Cardiac muscle cell (in vitro differentiated cells and primary cell): ENCODE measurements at places on chromosomes 16 and 17. TPM values are rescaled to one million over a fixed set of nuclear protein-coding genes. Genes with fewer than 3 reads are reported as not detected.

The MYH4 gene
- polyA plus RNA-seq, result 0.11 and 0.20 TPM in 2 replicates

GRCh38 chr17:77349976-77350830, 209.4 kb downstream of the SEC14L1 start:
- DNase-seq, result peak; percentile 84

GRCh38 chr17:1008008-1008761, 11.3 kb downstream of the TIMM22 start:
- DNase-seq, result no peak

The CLEC18A gene
- polyA plus RNA-seq, result 0.40 and 0.55 TPM in 2 replicates

DNA sequence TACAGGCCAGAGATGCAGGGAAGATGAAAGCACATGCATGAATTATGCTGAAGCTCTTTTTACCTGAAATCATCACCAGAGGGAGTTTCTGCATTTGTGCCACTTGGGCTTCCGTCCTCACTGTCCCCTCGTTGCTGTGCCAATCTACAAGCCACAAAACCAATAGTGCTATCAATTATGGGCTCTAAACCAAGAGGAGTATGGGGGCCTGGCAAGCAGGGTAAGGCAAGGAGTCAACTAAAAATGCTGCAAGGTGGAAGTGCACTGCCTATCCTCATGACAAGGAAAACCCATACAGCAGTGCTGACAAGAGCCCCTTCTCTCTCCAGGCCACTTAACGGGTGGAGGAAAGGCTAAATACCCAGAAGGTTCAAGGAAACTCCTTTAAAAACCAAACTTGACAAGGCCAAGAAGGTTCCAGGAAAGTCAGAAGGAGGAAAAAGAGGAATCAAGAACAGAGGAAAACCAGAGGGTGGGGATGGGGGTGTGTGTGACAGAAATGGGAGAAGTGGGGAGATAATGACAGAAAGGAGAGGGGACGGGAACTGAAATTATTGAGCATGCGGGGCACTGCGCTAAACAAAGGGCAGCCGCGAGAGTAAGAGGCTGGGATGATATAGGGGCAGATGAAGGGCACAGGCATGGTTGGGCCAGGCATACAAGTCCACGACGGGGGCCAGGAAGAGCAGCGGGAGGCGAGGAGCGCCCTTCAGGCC, 674 bp downstream of the C17orf75 start:
- peak; percentile 11 for DNase-seq

DNA sequence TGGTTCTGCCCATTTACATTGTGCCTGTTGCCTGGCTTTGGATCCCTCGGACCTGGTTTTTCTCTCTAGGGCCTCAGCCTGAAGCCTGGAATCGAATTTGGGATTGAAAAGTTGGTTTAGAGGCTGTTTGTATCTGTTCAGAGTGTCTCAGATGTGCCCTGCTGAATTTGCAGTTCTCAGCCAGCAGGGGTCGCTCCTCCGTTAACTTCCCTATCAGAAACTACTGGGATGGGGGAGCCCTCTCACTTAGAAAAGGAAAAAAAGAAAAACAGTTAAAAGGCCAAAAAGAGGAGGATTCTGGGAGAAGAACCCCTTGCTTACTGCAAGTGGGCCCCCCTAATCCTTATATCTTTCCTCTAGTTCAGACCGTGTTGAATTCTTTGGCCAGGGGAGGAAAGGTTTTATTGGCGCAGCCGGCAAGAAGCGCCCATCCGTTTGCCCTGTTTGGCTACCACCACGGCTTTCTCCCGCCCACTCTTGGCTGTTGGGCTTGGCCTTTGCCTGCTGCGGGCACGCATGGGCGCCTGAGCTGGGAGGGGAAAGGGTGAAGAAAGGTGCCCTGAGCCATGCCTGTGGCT, 8.7 kb downstream of the FZD2 start:
- no peak for DNase-seq

- no peak for DNase-seq
Measured at GRCh38 chr16:87086156-87086555, 231.0 kb downstream of the C16orf95 start.

The SLC6A4 gene
- polyA plus RNA-seq, result 0.37 TPM in 1 of 2 replicates, not detected in the other

DNA sequence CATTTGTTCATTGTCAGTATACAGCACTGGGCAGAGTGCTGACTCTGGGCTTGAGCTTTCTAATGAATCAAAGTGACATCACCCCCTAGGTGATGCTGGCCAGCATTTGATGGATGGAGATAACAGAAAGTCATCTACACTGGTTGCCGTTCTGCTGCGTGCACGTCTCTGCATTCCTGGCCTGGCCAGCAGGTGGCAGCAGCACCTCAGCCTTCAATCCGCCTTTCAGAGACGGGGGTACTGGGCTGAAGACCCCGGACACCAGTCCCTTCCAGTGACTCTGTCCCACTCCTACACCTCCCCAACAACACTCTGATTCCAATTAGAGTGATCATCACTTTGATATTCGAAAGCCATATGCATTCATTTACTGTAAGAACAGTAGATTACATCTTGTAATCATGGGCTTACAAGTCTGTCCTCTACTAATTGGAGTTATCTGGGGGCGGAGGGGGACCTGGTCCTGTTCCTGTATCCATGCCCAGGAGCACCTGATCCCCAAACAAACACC, 6.0 kb downstream of the CPSF4L start:
- DNase-seq, result peak; percentile 63

The PRSS27 gene
- 12.1 and 14.5 TPM in 2 replicates for polyA plus RNA-seq

The GP1BA gene
- polyA plus RNA-seq, result 0.61 and 0.81 TPM in 2 replicates

GRCh38 chr16:61131447-61131846, 904.8 kb downstream of the CDH8 start:
- no peak for DNase-seq

DNA sequence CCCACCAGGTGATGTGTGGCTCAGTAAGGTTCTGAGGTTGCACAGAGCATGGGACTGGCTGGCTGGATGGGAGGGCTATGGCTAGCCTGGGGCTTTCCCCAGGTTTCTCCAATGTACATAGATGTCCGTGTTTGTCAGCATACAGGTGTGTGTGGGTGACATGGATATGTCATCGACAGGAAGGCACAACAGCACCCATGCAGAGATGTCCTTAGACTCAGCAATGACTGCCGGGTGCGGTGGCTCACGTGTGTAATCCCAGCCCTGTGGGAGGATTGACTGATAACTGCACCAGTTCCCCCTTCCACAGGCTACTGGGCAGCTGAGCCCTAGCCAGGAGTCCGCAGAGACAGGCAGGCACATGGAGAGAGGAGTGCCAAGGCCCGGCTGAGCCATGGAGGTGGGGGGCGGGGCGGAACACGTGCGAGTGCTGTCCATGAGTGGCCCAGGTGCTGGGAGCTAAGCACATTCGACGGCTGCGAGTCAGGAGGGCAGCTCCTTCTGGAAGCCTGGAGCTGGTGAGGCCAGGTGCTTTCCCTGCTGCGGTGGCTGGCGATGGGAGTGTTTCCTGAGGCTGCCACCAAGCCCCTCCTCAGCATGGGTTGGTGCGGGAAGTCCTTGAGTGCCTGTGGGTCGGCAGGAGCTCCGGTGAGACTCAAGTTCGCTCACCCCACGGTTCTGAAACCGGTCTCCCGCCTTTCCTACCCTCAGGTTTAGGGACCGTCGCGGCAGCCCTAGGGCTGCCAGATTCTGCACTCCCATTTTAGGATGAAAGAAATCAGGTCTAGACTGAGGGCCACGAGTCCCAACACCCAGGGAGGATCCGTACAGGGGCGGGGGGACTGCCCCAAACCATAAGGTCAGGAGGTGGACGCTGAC, 858 bp upstream of the ASPSCR1 start:
- no peak for DNase-seq

The ABI3 gene
- polyA plus RNA-seq, result 2.5 TPM in 1 of 2 replicates, not detected in the other

- DNase-seq, result peak; percentile 70
Measured at GRCh38 chr16:5678371-5678770, 580.8 kb upstream of the EEF2KMT start.

GRCh38 chr16:11100239-11100750, 155.7 kb downstream of the SOCS1 start:
- DNase-seq, result peak; percentile 26

The ARHGAP44 gene
- 10.2 and 16.5 TPM in 2 replicates for polyA plus RNA-seq

DNA sequence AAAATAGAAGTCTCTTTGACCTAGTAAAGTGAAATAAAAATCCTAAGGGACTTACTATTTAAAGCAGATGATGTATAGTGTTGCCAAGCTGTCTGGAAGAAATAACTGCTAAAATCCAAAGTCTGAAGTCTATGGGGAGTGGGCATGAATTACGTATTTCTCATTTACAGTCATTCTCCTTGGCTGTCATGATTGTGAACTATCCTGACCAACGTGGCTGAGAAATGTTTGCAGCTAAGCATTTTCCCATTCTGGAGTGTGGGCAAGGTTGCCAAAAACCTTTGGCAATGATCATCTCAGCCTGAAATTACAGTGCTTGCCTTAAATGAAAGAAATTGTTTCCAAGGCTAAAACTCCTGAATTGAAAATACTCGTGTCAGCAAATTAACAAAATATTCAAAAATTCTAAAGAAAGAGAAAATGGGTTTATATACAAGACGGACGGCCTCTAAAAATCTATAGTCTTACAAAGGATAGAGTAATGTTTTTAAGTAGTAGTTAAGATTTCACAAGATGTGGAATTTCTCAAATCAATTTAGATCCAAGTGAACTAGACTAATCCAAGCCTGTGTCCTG, 77.0 kb downstream of the CACNG1 start:
- DNase-seq, result no peak

The AIPL1 gene
- not detected in 2 replicates for polyA plus RNA-seq

The CDK5RAP3 gene
- polyA plus RNA-seq, result 137 and 158 TPM in 2 replicates

- no peak for DNase-seq
Measured at GRCh38 chr16:7497691-7498090, 165.0 kb downstream of the RBFOX1 start.

DNA sequence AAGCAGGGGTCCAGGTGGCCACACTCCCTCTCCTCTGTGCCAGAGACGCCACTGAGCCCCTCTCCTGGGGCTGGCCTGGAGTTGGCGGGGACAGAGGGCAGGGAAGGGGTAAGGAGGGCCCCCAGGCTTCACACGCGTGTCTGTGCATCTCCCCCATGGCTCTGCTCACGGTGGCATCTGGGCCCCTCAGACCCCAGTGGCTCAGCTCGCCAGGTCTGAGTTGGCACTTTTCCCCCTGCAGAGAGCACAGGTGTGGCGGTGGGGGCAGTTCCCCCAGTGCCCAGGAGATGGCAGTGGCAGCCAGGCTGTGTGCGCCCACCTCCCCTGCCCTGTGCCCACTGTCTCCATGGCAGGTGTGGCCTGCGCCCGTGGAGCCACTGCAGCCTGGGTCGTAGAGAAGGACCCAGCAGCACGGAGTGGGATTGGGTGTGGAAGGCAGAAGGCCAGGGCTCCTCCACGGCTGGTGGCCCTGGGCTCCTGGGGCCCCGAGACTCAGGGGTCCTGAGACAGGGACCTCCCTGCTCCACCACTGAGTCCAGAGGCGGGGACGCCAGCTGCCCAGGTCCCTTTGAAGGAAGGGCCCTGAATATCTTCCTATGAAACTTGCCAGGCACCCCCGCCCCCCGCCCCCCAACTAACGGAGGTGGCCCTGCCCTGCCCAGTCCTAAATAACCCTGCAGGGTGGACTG, 4.3 kb upstream of the APRT start:
- DNase-seq, result peak; percentile 22

The MARCHF10 gene
- polyA plus RNA-seq, result 1.1 and 3.1 TPM in 2 replicates

The OTOP3 gene
- not detected in 2 replicates for polyA plus RNA-seq

DNA sequence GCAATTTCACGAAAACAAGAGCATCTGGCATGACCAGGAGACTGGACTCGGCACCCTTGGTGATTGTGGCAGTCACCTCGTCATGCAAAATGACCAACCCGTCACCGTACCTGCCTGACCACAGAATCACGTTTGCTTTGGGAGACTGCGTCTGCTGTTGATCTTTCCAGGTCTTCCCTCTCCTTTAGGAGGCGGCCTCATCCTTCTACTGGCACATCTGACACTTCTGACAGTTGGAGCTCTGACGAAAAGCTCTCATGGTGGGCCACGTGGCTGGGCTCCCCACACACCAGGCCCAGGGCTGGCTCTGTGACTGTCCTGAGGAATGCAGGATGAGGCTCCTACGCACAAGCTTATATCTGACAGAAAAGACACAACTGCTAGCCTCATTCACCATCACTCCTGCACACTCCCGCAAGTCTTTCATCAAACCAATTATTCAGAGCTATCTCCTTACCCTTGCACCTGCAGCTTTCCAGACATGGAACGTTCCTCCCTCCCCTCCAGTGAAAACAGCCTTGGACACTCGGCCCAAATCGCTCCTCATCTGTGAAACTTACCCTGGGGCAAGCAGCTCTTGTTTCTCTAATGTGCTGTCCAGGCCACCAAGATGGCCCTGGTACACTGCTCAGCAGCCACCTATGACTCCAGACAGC, 3.6 kb downstream of the TRAP1 start:
- no peak for DNase-seq

DNA sequence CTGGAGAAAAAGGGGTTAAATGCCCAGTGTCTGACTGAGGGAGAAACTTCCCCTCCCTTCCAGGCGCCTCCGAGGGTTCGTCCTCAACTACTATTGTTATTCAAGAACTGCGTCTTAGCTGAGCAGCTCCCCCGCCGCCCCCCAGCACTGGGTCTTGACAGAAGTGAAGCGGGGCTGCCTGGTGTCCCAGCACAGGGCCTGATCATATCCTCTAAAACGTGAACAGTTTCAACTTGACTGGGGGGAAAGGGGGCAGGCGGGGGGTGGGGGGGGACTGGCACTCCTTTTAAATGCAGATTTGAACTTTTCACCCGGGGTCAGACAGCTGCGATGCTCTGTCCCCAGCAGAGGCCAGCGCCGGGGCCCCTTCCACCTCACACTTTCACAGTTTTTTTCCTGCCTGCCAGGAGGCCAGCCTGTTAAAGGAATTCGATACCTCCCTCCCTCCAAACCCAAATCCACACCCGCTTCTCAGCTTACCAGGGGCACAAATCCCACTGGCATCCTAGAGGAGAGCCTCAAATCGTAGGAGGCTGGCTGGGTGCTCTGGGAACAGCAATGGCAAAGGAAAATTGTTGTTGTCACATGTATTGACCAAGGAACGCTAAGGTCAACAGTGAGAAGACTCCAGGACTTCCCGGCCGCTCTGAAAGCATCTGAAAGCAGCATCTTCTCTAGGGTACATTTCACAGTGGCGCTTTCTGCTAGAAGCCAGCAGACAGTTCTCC, 14.5 kb downstream of the ZFHX3 start:
- DNase-seq, result no peak

The RNF112 gene
- polyA plus RNA-seq, result 0.66 and 0.79 TPM in 2 replicates
